Progenitor cell of endocrine pancreas (in vitro differentiated cells): ENCODE measurements at places on chromosomes 6 and 20.

DNA sequence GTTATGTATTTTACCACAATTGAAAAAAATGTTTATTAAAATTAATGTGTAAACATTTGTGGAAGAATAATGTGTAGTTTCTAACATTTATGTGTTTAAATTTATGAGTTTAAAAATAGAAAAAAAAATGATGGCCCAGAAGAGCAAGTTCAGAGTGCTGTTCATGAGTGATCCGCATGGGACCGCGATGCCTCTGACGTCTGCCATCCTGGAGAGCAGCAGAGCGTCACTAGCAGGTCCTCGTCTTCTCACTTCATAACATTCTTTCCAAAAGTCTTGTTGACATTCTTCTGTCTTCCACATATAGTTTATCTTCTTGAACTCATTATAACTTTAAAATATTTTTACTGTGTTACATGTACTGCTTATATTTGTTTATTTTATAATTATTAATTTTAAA, 15.5 kb downstream of the BTNL2 start:
- H3K4me1 ChIP-seq, result peaks cover 2% of the 10 kb centered on the region
- no peak for DNase-seq
- peaks cover 6% of the 10 kb centered on the region for H3K27me3 ChIP-seq

DNA sequence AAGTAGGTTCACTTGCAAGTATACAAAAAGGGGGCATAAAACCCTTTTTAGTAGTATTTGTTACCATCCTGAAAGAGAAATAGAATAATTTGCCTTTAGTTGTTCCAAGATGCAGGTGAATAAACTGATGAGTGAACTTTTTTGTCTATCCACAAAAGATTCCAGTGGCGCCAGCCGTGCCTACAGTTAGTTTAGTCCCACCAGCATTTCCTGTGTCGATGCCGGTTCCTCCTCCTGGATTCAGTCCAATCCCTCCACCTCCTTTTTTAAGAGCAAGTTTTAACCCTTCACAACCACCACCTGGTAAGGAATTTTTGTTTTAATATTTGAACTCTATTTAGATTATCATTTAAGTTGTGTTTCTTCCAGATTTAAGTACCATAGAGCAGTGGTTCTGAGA, 90.9 kb downstream of the SCAF8 start:
- H3K36me3 ChIP-seq, result peaks cover 32% of the 10 kb centered on the region
- no peak overlapping the region for H3K27ac ChIP-seq
- no peaks in the 10 kb centered on the region for H3K4me1 ChIP-seq
- DNase-seq, result no peak

DNA sequence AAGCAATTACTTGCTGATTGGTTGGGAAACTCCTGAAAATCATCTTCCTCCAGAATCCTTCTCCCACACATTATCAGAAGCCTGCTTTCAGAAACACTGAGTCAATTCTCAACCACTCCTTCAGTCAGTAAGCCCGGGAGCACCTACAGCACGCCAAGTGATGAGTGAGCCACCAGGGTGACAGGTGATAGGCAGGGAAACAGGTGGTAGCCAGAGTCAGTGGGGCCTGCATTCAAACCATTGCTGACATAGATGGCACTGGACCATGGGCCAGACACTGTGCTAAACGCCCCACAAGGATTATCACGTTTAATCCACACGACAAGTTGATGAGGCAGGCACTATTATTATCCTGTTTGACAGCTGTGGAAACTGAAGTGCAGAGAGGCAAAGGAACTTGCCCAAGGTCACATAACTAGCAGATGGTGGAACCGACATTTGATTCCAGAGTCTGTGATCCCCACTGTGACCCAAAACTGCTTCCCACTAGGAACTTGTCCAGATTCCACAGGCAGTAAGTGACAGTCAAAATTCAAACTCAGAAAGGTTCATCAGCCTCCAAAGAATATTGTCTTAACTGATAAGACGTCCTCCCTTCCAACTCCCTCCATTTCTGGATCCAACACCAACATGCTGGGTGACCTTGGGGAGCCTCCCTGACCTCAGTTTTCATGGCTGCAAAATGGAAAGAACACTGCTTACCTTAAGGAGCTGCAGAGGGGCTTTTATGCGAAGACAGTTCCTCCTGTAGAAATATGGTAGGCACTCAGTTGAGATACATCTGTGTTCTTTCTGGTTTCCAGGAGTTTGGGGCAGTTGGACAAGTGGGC, 23.9 kb upstream of the TOP1 start:
- no peak for DNase-seq
- H3K36me3 ChIP-seq, result peaks cover 2% of the 10 kb centered on the region
- H3K4me1 ChIP-seq, result peaks cover 6% of the 10 kb centered on the region

DNA sequence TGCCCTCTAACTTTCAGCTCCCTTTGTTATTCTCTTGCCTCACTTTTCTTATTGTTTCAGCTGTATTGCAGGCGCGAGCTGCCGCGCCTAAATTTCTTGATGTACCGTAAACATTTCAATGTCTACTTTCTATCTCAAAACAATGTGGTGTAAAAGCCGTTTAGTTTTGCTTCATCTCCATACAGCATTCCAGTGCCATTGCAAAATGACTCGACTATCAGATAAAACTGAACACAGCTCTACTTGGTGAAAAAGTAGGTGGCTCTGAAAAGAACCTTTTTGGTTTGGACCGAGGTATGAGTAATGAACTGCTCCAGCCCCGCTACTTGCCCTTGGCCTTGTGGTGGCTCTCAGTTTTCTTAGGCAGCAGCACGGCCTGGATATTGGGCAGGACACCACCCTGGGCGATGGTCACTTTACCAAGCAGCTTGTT, 74.6 kb downstream of the OR2B2 start:
- no peaks in the 10 kb centered on the region for H3K27me3 ChIP-seq
- no peak overlapping the region for H3K4me3 ChIP-seq
- no peak for DNase-seq
- no peak overlapping the region for H3K27ac ChIP-seq
- peaks cover 20% of the 10 kb centered on the region for H3K4me1 ChIP-seq

GRCh38 chr6:30542404-30542725, 13.9 kb downstream of the GNL1 start:
- H3K4me3 ChIP-seq, result no peak overlapping the region
- no peak for DNase-seq
- peaks cover 16% of the 10 kb centered on the region for H3K27me3 ChIP-seq
- H3K4me1 ChIP-seq, result peaks cover 3% of the 10 kb centered on the region

DNA sequence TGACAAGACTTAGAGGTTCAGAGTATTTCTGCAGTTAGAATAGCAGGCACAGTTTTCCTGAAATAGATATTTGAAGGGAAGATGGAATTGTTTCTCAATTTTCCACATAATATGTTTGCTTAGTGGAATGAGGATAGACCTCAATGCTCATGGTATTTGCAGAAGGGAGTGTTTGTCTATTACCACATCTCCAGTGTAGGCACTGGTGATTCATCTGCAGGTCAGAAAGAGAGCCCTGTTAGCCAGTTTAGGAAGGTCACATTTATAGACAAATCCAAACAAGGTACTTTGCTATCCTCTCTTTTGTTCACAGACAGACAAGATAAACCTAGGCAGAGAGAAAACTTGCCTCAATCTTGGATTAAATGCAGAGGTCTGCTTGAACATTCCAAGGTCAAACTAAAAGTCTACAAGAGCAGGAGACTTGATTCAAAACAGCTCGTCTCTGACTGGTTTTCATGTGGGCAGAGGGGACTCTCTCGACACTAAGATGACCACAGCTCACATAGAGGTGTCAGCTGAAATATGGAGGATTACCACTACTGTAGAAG, 22.8 kb downstream of the ISM1 start:
- H3K4me1 ChIP-seq, result peaks cover 3% of the 10 kb centered on the region
- no peaks in the 10 kb centered on the region for H3K36me3 ChIP-seq
- DNase-seq, result no peak
- H3K27ac ChIP-seq, result no peak overlapping the region
- H3K4me3 ChIP-seq, result no peak overlapping the region

DNA sequence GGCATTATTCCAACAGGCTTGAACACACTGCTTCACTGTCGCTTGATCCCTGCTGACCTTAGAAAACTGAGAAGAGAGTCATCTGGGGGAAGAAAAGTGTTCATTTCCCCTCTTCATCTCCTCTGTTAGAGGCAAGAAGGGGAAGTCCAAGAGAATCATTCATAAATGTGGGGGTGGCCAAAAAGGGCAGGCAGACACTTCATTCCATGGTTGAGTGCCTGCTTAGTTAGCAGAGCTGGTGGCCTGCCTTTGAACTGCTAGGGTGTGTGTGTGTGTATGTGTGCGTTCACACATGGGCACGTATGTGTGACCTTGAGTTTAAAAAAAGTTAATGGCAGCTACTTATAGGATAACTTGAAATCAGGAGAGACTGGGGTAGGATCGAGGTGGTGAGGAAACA, 39.4 kb upstream of the RFPL4B start:
- H3K4me3 ChIP-seq, result no peak overlapping the region
- H3K4me1 ChIP-seq, result peaks cover 9% of the 10 kb centered on the region
- H3K36me3 ChIP-seq, result no peaks in the 10 kb centered on the region
- DNase-seq, result no peak
- H3K27me3 ChIP-seq, result peaks cover 13% of the 10 kb centered on the region
- no peak overlapping the region for H3K27ac ChIP-seq

- no peak for DNase-seq
- H3K27me3 ChIP-seq, result peaks cover 4% of the 10 kb centered on the region
- H3K27ac ChIP-seq, result no peak overlapping the region
Measured at GRCh38 chr6:45486736-45487135, 109.0 kb upstream of the SUPT3H start.

GRCh38 chr6:120290964-120291363, 941.4 kb upstream of the MAN1A1 start:
- H3K4me3 ChIP-seq, result no peak overlapping the region
- no peak for DNase-seq
- no peak overlapping the region for H3K27ac ChIP-seq
- H3K27me3 ChIP-seq, result no peaks in the 10 kb centered on the region
- H3K36me3 ChIP-seq, result no peaks in the 10 kb centered on the region
- no peaks in the 10 kb centered on the region for H3K4me1 ChIP-seq

DNA sequence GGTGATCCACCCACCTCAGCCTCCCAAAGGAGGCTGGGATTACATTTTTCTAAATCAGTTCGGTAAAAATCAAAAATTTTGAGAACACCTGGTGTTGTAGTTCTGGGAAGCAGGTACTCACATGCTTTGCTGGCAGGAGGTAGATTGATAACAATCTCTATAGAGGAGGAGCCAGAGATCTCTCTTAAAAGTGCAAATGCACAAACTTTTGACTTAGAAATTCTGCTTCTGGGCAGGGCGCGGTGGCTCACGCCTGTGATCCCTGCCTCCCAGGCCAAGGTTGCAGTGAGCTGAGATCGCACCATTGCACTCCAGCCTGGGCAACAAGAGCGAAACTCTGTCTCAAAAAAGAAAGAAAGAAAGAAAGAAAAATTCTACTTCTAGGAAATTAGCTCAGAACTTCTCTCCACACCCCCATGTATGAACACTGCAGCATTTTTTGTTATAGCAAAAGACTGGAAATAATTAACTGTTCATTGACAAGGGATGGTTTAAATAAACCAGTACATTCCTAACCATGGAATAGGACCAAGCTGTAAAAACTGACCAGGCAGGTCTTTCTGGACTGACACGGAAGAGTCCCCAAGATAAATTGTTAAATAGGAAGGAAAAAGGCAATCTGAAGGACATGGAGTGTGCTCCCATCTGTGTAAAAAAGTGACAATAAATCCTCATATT, 14.4 kb upstream of the TRIB3 start:
- no peaks in the 10 kb centered on the region for H3K27me3 ChIP-seq
- no peaks in the 10 kb centered on the region for H3K36me3 ChIP-seq
- DNase-seq, result no peak
- peak overlapping the region; percentile 89 for H3K27ac ChIP-seq

- no peak for DNase-seq
- H3K36me3 ChIP-seq, result no peaks in the 10 kb centered on the region
- no peak overlapping the region for H3K27ac ChIP-seq
- H3K4me3 ChIP-seq, result no peak overlapping the region
Measured at GRCh38 chr6:23526526-23526925, 599.5 kb upstream of the NRSN1 start.

- H3K27ac ChIP-seq, result peak overlapping the region; percentile 59
- no peak for DNase-seq
- no peak overlapping the region for H3K4me3 ChIP-seq
- H3K36me3 ChIP-seq, result no peaks in the 10 kb centered on the region
- H3K4me1 ChIP-seq, result peaks cover 43% of the 10 kb centered on the region
Measured at GRCh38 chr6:17930321-17930993, 57.0 kb downstream of the KIF13A start.

GRCh38 chr6:159044899-159045727, at the start of gene TAGAP:
Gene TAGAP (minus strand): TSS chr6:159044991. CDS start chr6:159044146, 845 bp downstream.
- H3K27me3 ChIP-seq, result peaks cover 26% of the 10 kb centered on the region
- DNase-seq, result no peak

GRCh38 chr20:25296094-25297093, 48.5 kb downstream of the PYGB start:
- no peaks in the 10 kb centered on the region for H3K4me1 ChIP-seq
- no peak for DNase-seq
- no peaks in the 10 kb centered on the region for H3K27me3 ChIP-seq
- H3K27ac ChIP-seq, result no peak overlapping the region
- H3K4me3 ChIP-seq, result no peak overlapping the region
- H3K36me3 ChIP-seq, result peaks cover 9% of the 10 kb centered on the region

DNA sequence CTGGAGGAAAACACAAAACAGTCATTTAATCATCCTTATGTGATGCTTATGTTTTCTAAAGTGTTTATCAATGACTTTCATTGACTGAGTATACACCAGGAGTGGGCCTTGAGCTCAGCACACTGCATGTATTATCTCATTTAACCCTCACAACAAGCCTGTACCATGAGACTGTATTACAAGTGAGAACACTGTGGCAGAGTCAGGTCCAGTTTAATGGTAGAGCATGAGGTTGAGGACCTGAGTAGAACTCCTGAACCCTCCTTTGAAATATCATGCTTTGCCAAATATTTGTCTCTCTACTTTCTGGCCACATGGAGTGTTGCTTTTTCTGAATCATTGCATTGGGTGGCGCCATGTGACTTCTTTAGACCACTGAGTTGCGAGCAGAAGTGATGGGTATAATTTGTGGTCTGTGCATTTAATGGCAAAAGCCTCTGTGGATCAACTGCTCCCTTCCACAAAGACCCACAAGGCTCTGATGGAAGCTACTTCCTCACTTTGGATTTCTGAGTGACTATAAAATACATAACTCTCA, 65.0 kb upstream of the SIRPG start:
- H3K27me3 ChIP-seq, result peaks cover 16% of the 10 kb centered on the region
- DNase-seq, result no peak
- peaks cover 3% of the 10 kb centered on the region for H3K4me1 ChIP-seq
- H3K4me3 ChIP-seq, result no peak overlapping the region
- no peaks in the 10 kb centered on the region for H3K36me3 ChIP-seq

GRCh38 chr6:41846666-41847237, 48.4 kb downstream of the USP49 start:
- peak; percentile 29 for DNase-seq
- no peak overlapping the region for H3K4me3 ChIP-seq
- no peaks in the 10 kb centered on the region for H3K27me3 ChIP-seq
- H3K27ac ChIP-seq, result peak overlapping the region; percentile 1
- peaks cover 4% of the 10 kb centered on the region for H3K36me3 ChIP-seq
- H3K4me1 ChIP-seq, result peaks cover 1% of the 10 kb centered on the region

- peaks cover 16% of the 10 kb centered on the region for H3K4me1 ChIP-seq
- H3K27me3 ChIP-seq, result no peaks in the 10 kb centered on the region
Measured at GRCh38 chr6:20826378-20826777, 292.1 kb downstream of the CDKAL1 start.

GRCh38 chr6:3848925-3849605, at the start of gene FAM50B:
Gene FAM50B (plus strand): TSS chr6:3849373. CDS start chr6:3849812, 439 bp downstream.
- peaks cover 15% of the 10 kb centered on the region for H3K4me1 ChIP-seq
- H3K27me3 ChIP-seq, result no peaks in the 10 kb centered on the region
- DNase-seq, result peak; percentile 85
- H3K27ac ChIP-seq, result peak within 1 kb of the TSS; percentile 87
- peaks cover 4% of the 10 kb centered on the region for H3K36me3 ChIP-seq
- peak within 1 kb of the TSS; percentile 72 for H3K4me3 ChIP-seq
